ENCODE measurements at places on chromosomes 7 and 10. TPM values are rescaled to one million over a fixed set of nuclear protein-coding genes. Genes with fewer than 3 reads are reported as not detected.

CHAT gene
- not detected for total RNA-seq

DNA sequence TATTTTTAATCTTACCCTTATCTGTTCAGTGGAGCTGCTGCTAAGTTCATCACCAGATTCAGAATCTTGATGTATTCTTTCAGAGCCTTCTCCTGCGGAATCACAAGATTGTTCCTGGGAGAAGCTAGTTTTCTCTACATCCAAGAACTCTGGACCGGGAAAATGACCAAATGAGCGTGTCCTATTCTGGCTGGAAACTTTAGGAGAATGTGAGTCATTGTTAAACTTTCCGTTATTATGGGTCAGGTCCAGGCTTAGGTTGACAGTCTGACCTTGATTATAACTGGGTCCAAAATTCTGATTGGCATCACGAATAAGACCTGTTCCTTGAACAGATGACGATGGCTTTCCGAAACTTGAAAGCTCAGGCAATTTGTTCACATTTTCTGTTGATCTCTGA is 20.5 kb downstream of the ARHGAP12 start:
- no peak for DNase-seq
- no peaks in the 10 kb centered on the region for H3K27me3 ChIP-seq
- no peak overlapping the region for H3K4me3 ChIP-seq
- peaks cover 11% of the 10 kb centered on the region for H3K4me1 ChIP-seq

- peaks cover 2% of the 10 kb centered on the region for H3K4me1 ChIP-seq
- no peaks in the 10 kb centered on the region for H3K27me3 ChIP-seq
- H3K4me3 ChIP-seq: no peak overlapping the region
- H3K36me3 ChIP-seq: no peaks in the 10 kb centered on the region
- no peak overlapping the region for H3K27ac ChIP-seq
These were observed 70.1 kb upstream of the ARHGAP21 start for GRCh38 chr10:24793648-24794379.

DNA sequence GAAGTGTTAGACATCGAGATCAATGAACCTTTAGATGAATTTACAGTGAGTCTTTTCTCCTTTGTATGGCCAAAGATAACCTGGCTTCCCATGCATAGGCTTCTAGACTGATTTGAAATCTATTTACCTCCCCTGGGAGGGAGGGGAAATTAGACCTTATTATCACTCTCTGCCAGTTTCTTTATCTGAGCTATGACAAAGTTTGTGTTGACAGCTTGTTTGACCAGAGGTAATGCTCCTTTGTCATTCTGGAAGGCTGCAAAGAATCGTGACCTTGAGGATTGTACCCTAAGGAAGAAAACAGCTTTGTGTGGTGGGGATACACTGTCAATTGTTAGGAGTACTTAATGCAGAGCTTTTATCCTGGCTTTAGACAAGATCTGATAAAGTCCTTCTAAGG is 36.4 kb downstream of the RBM33 start:
- no peak overlapping the region for H3K4me3 ChIP-seq
- DNase-seq: no peak
- no peak overlapping the region for H3K27ac ChIP-seq
- H3K36me3 ChIP-seq: peaks cover 47% of the 10 kb centered on the region
